ENCODE measurements at places on chromosomes 7 and 10.

DNA sequence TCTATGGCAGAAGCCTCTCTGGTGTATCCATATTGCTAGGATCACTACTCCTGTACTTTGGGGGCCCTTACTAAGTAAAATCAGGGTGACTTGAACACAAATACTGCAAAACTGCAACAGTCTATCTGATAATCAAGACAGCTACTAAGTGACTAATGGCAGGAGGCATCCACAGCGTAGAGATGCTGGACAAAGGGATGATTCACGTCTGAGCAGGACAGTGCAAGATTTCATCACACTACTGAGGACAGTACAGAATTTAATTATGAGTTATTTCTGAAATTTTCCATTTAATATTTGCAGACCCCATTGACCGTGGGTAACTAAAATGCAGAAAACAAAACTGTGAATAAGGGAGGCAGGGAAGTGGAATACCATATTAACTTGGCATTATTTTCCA is 10.4 kb downstream of the CUL2 start:
- DNase-seq, result no peak

DNA sequence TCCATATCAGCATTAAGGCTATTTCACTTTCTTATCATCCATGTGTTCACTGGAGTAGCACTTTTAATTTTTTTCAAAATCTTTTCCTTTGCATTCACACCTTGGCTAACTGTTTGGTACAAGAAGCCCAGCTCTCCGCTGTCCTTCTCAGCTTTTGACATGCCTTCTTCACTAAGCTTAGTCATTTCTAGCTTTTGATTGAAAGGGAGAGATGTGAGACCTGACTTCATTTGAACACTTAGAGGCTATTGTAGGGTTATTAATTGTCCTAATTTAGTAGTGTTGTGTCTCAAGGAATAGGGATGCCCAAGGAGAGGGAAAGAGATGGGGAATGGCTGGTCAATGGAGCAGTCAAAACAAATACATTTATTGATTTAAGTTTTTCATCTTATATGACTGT is 350.0 kb downstream of the CXCL12 start:
- DNase-seq, result no peak

GRCh38 chr7:105838627-105839231 is 37.7 kb downstream of the ATXN7L1 start:
- DNase-seq, result no peak

- no peak for DNase-seq
Measured at GRCh38 chr7:85573346-85573745, 386.5 kb upstream of the SEMA3D start.

GRCh38 chr10:23199768-23200511 is 7.8 kb downstream of the PTF1A start:
- DNase-seq, result no peak

GRCh38 chr10:18140149-18140956 is at the start of gene CACNB2:
Gene CACNB2, plus strand, starts transcription at chr10:18140424.
- no peak for DNase-seq

GRCh38 chr7:135321556-135321955 is 87.9 kb downstream of the STRA8 start:
- DNase-seq, result no peak

GRCh38 chr7:81690251-81690650 is 79.6 kb downstream of the HGF start:
- DNase-seq, result no peak

DNA sequence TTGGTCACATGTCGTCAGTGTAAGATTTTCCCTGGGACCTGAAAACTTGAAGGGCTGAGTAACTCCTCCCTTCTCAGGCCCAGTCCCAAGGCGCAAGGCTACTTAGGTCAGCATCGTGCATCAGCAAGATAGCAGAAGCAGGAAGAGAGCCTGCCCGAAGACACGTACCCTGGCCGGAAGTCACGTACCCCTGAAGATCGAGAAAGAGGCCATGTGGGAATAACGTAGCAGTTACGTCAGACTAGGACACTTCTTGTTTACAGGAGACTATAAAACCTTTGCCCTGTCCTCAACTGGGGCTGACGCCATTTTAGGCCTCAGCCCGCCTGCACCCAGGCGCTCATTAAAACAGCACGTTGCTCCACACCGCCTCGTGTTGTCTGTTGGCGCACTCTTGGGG is 114.3 kb upstream of the GALNT17 start:
- no peak for DNase-seq

DNA sequence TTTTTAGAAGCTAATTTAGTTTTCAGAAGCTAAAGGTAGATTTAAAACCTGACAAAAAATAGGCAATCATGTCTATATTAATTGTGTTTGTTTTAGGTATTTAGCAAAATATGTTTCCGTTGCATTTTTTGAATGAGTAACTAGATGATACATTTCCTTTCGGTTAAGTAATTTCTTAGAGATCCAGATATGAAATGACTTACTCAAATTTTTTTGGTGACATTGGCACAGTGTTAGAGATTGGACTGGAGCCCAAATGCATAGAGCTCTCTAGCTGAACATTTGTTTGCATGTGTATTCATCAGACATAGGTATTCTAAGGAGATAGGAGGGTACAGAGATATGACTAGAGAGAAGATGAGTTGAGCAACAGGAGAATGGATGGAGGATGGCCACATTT is 1.9 kb downstream of the BUB3 start:
- no peak for DNase-seq

- no peak for DNase-seq
Measured at GRCh38 chr7:122827763-122828162, 58.5 kb downstream of the CADPS2 start.

DNA sequence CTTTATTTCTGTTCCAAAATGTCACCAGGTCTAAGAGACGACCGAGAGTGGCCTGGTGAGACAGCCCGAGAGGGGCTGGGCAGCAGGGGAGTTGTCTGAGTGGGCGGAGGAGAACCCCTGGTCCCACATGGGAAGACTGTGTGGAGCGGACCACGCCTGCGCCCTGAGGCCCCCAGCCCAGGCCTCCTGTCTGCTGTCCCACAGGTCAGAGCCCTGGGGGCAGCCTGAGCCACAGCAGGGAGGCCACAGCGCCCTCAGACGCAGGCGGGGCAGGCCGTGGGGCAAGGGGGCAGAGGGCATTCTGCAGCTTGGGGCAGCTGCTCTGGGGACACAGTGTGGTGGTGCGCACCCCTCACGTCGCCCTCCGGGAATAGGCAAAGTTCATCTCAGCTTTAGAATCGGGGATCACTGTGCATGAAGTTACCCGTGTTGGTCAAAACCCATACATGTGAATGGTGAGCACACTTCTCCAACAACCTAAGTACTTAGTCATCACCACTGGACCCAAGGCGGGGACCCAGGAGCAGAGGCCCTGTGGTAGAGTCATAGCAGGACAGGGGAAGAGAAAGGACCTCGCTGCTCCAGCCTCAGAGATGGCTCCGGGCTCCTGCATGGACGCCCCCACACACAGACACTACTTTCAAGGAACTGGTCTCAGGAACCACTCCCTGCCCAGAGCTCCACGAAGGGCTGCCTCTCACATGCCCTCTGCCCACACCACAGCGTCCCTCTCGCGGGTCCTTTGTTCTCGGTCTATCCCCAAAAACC is 214.7 kb downstream of the ELFN1 start:
- DNase-seq, result no peak

DNA sequence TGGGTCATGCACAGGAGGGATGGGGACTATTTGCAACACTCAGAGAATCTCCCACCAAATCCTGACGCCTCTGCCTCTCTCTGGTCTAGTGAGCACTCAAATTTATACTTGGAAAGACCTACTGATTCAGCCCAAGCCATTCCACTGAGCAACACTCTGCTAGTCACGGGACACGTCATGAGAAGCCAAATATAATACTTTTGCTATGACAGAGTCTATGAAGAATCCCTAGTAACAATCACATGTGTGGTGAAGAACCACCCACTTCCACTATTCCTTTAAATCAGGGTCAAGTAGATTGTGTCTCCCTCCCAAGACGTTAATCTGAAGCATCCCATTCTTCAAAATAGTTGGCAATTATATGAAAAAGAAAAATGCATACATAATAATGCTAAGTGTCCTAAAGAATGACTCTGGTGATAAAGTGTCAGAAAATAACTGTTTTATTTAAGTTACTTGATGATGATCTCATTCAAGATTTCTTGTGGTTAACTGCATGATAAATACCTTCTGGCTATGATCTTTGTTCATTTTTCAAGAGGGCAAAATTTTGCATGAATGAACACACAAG is 28.5 kb downstream of the CHCHD3 start:
- DNase-seq, result no peak

DNA sequence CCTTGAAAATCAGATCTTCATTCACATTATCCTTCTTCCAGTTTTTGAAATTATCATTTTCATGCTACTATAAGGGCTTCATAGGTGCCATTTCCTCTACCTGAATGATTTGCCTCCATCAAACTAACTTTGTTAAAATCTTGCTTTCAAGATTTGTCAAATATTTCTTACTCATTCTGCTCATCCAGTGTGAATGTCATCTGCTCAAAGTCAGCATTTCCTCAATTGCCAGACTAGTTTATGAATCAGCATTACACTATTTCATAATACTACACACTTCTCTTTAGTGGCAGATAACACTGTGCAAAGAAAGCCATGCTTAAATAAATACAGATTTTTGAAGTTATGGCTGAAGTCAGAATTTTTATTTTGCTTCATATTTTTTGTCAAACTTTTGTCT is 21.3 kb upstream of the LIPF start:
- no peak for DNase-seq

Measured in stimulated activated CD8-positive, alpha-beta memory T cell treated with anti-CD3 and anti-CD28 coated beads, Interleukin-4, amount 100 ng/mL, for 1 hour (primary cell).